Activated B cell treated with CpG ODN at 0.5 μM for 24 hours (primary cell): ENCODE measurements at places on chromosomes 1 and 21. TPM values are rescaled to one million over a fixed set of nuclear protein-coding genes. Genes with fewer than 3 reads are reported as not detected.

LCE1B gene
- not detected in 2 replicates for total RNA-seq

PLA2G5 gene
- not detected in 2 replicates for total RNA-seq

SPSB1 gene
- 5.8 and 6.1 TPM in 2 replicates for total RNA-seq

CD48 gene
- 200 and 202 TPM in 2 replicates for total RNA-seq

MRTO4 gene
- total RNA-seq = 61.5 and 73.1 TPM in 2 replicates

AK5 gene
- total RNA-seq = not detected in 2 replicates

PADI4 gene
- total RNA-seq = 0.29 and 0.42 TPM in 2 replicates

DPT gene
- total RNA-seq = not detected in 2 replicates
